ENCODE measurements at places on chromosomes 5 and 9.

GRCh38 chr5:7824995-7825394 is 25.9 kb downstream of the CFAP90 start:
- DNase-seq: no peak

GRCh38 chr5:171893290-171893886 is 107.8 kb downstream of the SMIM23 start:
- DNase-seq: peak; percentile 26

DNA sequence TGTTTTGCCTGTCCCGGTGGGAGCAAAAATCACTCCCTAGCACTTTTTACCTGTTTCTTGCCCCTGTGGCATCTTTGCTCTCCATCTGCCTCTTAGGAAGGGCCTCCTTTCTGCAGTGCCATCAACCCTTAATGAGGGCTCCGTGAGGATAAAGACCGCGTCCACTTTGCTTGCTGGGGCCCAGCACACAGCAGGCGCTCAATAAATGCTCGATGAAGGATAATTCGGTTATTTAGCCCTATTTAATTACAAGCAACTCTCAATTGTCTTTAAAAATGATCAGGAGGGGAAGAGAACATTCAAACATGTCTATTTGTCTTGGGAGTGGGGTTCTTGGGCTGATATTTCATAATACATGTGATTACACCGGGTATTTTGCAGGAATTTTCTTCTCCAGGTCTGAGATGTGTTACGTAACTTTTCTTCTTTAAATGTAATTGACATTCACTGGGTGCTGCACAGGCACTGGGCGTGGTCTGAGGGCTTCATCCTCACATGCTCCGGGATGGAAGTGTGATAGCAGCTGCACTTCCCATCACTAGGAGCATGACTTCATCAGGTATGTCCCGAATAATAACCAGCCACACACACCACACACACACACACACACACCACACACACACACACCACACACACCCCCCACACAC is 19.8 kb upstream of the NTNG2 start:
- DNase-seq: no peak

GRCh38 chr5:125486634-125487033 is 740.2 kb upstream of the ZNF608 start:
- no peak for DNase-seq

- no peak for DNase-seq
Observed at GRCh38 chr9:113631137-113631765, 167.7 kb downstream of the RGS3 start.

All from stomach (tissue), 19 donors.